Epithelial cell of prostate (primary cell): ENCODE measurements at places on chromosomes 13 and 19.
A peak's percentile ranks its signal among the peaks of the same experiment; 100 is the strongest.

DNA sequence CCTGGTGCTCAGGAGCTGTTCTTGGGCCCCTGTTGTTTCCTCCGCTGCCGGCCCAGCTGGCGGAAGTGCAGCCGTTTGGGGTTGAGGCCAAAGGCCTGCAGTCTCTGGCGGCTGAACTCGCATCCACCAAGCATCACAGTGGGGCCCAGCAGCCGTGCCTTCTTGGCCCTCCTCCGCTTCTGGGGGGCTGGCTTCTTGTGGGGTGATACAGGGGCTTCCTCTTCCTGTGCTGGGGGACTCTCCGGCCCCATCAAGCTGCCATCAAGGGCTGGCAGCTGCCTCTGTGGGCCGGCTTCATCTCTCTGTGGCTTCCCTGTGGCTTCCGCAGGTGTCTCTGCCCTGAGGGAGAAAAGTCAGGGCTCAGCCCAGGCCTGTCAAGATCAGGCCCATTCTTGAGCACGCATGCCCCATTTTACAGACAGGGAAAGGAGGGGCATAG is 10.3 kb downstream of the ATG4D start:
- DNase-seq, result peak; percentile 54

DNA sequence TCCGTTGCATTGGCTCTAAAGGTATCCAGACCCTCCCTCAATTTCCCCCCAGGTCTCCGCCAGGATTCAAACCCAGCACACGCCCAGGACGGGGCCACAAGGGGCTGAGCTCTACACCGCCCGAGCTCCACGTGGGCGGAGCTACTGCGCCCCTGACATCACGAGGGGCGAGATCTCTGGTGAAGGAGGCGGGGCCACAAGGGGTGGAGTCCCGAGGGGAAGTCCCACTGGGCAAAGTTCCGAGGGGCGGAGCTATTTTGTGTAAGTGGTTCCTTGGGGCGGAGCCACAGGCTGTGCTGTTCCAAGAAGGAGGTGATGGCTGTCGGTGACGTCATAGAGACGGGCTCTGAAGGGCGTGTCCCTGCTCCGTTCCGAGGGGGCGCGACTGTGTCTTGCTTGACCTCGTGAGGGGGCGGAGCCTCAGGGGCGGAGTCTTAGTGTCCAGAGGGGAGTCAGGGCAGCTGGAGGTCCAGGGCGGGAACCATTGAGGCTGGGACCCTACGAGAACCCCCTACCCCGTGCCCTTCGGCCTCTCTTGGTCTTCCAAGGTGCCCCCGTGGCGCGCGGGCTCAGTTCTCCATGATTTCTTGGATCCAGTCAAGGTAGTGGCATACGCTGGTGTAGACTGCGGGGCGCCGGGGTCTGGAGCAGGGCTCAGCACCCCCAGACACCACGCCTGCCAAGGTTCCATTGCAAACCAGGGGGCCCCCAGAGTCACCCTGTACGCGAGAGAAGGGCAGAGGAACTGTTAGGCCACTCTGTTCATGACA is 1.3 kb upstream of the KLK8 start:
- no peak for DNase-seq

DNA sequence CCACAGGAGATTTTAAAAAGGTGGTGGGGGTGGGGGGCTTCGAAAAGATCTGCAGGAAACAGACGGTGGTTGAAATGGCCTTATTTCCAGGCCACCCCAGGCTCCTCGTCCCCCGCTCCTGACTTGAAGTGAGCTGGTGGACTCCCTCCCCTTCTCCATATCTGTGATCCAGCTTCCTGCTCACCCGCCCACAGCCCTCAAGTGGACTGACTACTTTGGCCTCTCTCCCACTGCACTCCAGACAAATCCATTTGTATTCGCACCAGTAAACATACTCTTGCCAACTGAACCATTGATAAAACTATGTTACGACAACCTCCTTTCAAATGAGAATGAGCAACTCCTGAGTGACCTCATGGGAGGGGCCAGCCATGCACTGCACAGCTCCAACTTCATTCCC is 259.5 kb downstream of the COL4A1 start:
- DNase-seq, result no peak

- no peak for DNase-seq
Measured at GRCh38 chr19:45911291-45911690, 3.3 kb downstream of the NANOS2 start.

- DNase-seq, result no peak
Measured at GRCh38 chr13:113562085-113562749, 22.3 kb upstream of the TFDP1 start.

- DNase-seq, result no peak
Measured at GRCh38 chr19:2326699-2327360, 1.6 kb downstream of the LSM7 start.

DNA sequence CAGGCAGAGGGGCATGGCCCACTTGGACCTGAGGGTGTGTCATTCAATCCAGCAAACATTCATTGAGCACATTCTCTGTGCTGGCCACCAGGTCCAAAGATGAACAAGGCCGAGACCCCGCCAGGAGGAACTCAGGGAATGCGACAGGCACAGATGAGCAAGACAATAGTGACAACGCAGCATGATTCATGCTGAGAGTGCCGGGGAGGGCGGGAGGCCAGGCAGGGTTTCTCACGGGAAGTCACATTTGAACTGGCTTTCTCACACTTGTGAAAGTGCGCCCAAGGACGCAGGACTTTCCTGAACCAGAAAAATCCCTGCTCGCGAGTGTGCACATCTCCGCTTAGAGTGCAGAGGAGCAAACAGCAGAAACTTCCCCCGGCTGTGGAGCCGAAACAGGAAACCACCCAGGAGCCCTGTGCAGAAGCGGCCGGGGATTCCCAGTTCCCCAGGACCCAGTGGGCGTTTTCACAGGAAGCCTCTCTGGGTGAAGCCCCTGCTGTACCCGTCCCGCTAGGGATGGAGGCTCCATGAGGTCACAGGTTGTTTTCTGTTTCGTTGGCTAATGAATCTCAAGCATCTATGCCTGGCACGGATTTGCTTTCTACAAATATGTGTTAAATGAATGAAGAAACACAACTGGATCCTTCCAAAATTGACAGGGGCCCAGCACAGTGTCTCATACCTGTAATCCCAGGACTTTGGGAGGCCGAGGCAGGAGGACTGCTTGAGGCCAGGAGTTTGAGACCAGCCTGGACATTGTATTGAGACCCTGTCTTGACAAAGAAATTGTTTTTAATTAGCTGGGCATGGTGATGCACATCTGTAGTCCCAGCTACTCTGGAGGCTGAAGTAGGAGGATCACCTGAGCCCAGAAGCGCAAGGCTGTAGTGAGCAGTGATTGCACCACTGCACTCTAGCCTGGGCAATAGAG is 68.4 kb upstream of the TM9SF2 start:
- DNase-seq, result no peak

GRCh38 chr19:39246951-39247669 is 1.5 kb downstream of the IFNL4 start:
- no peak for DNase-seq

- no peak for DNase-seq
Measured at GRCh38 chr13:111975539-111976473, 91.1 kb upstream of the SOX1 start.

DNA sequence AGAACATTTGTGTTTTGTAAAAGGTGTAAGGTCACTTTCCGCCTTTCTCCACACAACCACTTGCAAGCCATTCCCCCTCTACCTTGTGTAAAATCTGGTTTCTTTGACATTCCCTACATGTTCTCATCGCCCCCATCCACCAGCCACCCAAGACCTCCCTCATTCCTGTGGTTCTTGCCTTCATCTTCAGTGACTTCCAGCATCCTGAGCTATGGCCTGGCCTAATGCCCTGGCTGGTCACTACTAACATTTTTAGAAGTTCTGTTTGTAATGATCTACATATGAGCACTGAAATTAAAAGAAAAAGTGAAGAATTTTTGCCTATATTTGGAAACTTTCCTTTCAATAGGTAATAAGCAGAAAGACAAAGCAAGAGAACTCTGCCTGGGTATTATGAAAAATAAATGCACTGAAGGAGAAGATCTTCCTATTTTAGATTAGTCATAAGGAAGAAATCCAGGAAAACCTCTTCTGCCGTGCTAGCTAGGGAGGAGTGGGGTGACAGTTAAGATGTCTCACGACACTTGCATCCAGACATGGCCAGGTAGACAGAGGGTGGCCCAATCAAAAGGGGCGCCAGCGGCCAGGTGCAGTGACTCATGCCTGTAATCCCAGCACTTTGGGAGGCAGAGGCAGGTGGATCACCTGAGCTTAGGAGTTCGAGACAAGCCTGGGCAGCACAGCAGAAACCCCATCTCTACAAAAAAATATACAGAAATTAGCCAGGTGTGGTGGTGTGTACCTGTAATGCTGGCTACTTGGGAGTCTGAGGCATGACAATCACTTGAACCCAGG is 28.1 kb upstream of the MPHOSPH8 start:
- DNase-seq, result peak; percentile 65

DNA sequence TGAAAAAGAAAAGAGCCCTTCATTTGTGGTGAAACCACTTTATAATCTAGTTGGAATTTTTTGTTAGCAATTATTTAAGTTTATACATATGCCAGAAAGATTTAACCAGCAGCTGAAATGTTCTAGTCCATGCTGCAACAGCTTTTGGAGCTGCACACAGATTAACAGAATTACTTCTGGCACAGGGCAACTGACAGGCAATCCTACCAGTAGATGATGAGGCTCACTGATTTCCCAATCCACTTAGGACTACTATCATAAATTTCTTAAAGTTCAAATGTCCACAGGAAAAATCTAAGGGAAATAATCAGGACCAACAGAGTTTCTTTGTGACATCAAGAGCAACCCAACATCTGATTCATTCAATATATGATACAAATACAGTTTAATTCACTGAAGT is 78.8 kb downstream of the CRYL1 start:
- no peak for DNase-seq

DNA sequence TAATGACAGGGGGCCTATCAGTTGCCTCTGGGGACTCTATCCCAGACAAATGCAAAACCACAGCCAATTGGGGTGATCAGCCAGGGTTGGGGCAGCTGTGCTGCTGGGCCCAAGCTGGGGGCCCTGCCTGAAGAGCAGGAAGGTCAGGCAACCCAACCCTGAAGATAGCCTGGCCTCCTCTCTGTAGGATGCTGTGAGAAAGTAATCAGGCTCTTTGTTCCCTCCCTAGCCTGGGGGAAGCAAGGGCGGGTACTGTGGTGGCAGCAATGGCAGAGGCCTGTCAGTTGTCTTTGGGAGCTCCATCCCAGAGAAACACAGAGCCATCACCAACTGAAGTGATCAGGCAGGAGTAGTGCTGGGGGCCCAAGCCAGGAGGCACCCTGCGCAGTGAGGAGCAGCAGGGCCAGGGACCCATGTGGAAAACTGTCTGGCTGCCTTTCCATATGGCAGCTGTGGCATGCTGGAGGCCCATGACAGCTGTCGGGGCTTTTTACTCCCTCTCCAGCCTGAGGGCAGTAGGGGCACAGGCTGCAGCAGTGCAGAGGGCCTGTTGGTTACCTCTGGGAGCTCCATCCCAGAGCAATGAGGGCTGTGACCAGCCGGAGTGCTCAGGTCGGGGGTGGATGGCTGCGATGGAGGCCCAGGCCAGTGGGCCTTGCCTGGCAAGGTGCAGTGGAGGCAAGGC is 73.6 kb upstream of the ATP12A start:
- DNase-seq, result no peak

GRCh38 chr19:8192221-8192820 is 16.8 kb upstream of the CERS4 start:
- DNase-seq, result no peak

- no peak for DNase-seq
Measured at GRCh38 chr19:39463403-39463802, 17.2 kb upstream of the TIMM50 start.

GRCh38 chr19:30731591-30731990 is 359.4 kb downstream of the ZNF536 start:
- no peak for DNase-seq

GRCh38 chr19:56333506-56333905 is 18.9 kb upstream of the ZSCAN5A start:
- no peak for DNase-seq

GRCh38 chr13:95019886-95020285 is 281.4 kb downstream of the ABCC4 start:
- no peak for DNase-seq

GRCh38 chr19:29445246-29445645 is 80.5 kb upstream of the VSTM2B start:
- no peak for DNase-seq

DNA sequence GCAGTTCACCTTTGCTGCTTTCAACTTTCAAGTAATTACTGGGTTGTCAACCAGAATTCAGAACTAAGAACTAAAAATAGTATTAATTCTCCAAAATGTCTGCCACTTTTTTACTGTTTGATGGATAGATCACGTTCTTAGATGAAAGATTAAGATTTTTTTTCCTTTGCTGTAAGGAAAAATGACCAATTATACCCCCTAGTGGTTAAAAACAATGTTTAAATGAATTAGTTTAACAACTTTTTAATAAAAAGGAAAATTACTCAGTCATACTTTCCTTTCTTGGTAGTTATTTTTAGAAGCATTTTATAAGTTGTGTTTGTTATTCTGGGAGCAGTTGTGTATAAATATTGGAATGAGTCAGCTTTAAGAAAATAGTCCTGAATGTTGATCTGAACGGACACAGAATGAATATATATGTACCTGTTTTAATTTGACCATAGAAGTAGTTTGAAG is 4.6 kb downstream of the TM9SF2 start:
- DNase-seq, result no peak

GRCh38 chr19:55206664-55207500 is 2.4 kb downstream of the PTPRH start:
- DNase-seq, result peak; percentile 40

DNA sequence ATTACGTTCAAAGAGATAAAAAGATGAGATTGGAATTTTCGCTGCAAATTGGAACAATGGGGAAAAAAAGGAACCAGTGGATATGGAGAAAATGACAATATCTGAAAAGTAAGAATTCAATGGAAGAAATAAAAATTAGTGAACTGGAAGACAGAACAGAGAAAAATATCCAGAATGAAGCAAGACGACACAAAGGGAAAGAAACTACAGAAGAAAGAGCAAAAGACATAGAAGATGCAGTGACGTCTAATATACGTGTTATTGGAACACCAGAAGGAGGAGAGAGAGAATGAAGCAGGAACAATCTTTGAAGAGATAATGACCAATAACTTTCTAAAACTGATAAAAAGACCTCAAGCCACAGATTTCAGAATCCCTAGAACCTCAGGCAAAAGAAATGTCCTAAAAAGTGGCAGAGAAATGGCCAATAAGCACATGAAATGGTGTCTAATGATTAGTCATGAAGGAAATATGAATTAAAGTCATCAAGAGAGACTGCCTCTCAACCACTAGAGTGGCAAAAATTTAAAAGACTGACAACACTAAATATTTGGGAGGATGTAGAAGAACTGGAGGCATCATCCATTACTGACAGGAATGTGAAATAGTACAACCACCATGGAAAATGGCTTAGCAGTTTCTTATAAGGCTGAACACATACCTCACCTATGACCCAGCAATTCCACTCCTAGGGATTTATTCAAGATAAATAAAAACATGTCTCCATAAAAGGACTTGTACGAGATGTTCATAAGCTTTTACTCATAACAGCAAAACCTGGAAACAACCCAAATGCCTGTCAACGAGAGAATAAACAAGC is 56.5 kb downstream of the GADD45B start:
- peak; percentile 83 for DNase-seq
